NCI-H1105 treated with DMSO at 0.1 percent for 48 hours (cell line): ENCODE measurements at places on chromosomes 5 and 9.

GRCh38 chr5:176796411-176796810 lies 13.9 kb upstream of the UNC5A start:
- DNase-seq: no peak

GRCh38 chr9:124126648-124127646 lies 115.4 kb downstream of the LHX2 start:
- DNase-seq: peak; percentile 17

DNA sequence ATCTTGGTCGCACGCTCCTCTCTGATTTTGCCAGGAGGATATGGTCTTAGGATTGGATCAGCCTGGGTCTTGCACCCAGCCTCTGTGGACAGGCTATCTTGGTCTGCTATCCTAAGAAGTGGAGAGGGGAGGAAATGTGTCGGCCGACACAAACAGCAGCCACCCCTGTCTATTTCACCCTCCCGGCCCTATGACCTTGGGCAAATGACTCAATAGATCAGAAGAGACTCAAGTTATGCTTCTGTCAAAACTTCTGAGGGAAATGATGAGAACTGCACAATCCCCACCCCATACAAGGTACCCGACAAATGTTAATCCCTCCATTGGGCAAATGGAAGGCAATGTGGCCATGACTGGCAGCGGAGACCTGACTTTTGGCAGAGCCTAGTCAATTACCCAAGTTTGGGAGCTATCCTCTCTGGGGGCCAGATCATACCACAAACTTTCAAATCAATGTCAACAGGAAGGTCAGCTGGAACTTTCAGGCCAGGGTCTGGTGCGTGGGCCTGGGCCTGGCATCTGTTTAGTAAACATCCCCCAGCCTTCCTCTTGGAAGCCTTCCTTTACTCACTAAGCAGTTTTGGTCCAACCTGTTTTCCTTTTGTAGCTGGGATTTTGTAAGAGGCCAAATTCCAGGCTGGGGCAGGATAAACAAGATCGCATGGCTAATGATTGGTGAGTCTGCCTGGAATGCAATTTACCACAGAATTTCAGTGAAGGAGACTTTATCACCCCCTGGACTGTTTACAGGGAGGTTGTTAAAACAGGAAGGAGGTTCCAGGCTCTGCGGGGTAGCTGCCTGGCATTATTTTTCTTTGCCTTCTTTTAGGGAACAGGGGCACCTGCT lies 64.2 kb upstream of the CPEB4 start:
- DNase-seq: no peak

- DNase-seq: no peak
These were observed 75.4 kb downstream of the EMB start for GRCh38 chr5:50365426-50366251.

GRCh38 chr9:78828521-78828920 lies 531.6 kb downstream of the PSAT1 start:
- no peak for DNase-seq

DNA sequence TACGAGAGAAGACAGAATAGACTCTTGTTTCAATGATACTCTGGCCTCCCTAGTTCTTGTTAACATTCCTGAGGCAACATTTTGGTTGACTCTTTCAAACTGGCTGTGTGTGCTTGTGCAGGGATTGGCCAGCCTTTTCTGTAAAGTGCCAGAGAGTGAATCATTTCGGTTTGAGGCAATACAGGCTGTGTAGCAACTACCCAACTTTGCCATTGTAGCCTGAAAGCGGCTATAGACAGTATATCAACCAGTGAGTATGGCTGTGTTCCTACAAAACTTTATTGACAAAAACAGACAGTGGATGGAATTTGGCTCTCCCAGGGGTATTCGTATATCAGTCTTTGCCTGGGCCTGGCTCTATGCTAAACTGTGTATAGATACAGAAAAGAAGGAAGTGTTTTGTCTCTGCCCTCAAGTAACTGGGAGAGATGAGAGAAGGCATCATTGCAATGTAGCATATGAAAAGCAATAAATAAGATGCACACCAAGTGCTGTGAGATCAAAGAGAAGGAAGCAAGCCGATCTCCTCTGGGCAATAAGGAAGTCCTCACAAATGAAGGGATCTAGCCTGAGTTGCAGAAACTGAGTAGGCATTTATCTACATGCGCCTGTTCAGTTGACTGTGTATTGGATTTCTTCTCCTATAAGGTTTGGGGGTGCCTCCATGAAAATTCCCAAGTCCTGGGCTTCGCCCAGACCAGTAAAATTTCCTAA lies 568.0 kb upstream of the KLF4 start:
- DNase-seq: no peak

DNA sequence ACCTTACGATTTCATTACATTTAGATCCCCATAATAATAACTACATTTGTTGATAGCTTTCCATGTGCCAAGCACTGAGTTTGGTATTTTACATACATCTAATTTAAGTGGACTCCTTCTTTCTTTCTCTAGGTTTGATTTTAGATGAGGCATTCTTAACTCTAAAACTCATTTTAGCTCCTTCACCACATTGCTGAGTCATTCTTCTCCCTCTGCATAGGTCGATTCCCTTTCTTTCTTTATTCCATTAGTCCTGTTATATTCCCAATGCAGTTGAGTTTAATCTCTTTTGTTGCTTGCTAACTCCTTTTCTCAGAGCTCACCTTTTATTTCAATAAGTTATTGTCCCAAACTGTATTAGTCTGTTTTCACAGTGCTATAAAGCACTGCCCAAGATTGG lies 329.8 kb downstream of the TAF11L14 start:
- DNase-seq: no peak

DNA sequence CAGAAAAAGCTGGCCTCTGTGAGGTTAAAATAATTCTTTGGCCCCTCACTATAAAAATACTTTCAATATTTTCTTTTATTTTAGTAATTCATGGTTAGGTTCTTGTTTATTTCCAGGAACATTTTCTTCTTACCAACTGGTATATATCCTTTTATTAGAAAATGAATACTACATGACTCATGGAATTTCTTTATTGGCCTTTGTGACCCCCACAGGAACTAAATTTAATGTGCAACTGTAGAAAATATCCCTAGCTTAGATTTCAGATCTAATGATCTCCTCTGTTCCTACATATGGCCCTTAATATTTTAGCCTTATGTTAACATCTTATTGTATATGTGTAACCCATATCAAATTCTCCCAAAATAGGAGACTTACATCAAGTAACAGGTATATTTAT lies 429.9 kb downstream of the NR2F1-AS1 start:
- DNase-seq: no peak

GRCh38 chr5:95878417-95879323 lies 56.1 kb upstream of the GLRX start:
- DNase-seq: no peak

- DNase-seq: no peak
These were observed 52.8 kb upstream of the CARTPT start for GRCh38 chr5:71666321-71666720.

GRCh38 chr5:65213921-65214525 lies 267.7 kb downstream of the ADAMTS6 start:
- DNase-seq: no peak

DNA sequence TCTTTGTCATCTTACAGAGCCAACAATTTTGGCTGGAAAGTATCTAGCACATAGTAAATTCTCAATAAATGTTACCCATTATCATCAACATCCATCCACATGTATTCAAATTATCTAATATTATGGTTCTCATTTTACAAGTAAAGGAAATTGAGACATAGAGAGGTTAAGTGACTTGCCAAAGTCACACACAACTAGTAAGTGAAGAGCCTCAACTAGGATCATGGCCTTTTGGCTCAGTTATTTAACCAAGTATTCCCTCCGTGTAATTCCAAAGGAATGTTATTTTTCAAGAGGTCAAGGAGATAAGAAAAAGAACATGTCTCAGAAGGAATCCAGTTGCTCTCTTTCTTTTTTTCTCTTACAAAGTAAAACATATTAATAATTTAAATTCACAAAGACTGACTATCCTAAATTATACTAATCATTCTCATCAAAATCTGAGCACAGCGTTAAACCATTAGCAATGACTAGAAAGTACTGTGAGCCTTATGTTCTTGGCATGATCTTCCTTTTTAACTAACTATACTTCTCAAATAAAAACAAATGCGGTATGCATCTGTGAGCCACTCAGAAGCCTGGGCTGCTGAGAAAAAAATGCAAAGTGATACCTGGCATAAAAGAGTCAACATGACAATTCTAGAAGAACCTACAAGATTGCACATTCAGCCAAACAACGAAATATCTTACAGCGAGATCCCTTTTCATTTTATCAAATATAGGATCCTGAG lies 350.9 kb downstream of the GLIS3 start:
- no peak for DNase-seq

- DNase-seq: peak; percentile 50
These were observed 88.1 kb downstream of the KCNN2 start for GRCh38 chr5:114449860-114450421.

DNA sequence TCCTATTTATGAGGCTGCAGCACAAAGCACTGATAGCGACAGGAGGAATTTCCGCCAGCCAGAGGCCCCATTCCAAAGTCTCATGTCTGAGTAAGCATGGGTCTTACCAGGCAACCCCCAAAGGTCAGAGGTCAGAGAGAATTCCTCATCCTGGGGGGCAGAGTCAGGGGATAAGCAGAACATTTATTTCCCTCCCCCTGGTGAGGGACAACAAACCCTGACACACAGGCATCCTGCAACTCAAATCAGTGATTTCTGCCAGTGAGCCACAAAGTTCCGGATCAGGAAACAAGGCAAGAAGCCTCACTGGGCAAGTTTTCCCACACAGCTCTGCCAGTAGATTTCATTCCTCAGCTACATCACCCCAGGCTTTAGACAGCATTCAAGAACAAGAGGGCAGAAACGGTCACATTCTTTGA lies 37.0 kb downstream of the ADAMTS12 start:
- no peak for DNase-seq

GRCh38 chr5:1167728-1168709 lies 33.4 kb upstream of the SLC6A19 start:
- DNase-seq: peak; percentile 63

- peak; percentile 1 for DNase-seq
These were observed 473.9 kb upstream of the COX7C start for GRCh38 chr5:86143837-86144236.

GRCh38 chr5:23372177-23372576 lies 135.2 kb upstream of the PRDM9 start:
- DNase-seq: no peak

GRCh38 chr9:21828853-21829410 lies 26.5 kb downstream of the MTAP start:
- DNase-seq: no peak

DNA sequence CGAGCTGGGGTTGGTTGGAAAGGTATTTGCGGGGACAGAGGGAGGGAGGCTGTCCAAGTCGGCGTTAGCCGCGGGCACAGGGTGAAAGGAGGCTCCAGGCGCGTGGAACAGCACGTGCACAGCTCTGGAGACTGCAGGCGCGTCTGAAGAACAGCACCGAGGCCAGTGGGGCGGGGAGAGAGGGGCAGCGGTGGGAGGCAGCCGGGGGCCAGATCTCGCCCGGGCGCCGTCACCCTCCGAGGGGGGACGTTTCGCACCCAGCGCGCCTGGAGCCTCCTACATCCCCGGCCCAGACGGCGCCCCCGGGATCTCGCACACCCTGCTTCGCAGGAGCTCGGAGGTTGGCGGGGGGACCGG lies 79.6 kb downstream of the NTNG2 start:
- peak; percentile 45 for DNase-seq

DNA sequence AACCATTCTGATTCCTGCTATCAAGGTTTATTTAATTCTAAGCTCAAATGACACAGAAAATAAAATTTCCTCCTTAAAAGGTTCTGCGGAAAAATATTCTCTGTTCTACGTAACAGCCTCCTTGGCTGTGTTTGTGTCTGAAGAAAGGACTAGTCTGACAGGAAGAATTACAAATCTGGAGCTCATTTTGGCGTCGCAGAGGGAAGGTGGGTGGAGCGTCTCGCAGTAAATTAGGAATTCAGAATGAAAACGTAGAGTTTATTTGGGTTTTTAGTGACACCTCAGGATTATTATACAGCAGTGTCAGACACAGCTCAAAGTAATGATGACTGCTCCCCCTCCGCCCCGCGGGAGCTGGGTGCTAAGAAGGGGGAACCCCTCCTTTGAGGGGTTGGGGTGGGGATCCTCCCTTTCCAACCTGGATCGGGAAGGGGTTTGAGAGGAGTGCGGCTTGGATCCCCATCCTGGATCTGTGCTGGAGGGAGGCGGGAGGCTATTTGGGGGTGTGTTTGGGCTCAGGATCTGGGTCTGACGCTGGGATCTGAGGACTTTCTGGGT lies 933 bp upstream of the TGFBR1 start:
- DNase-seq: no peak

GRCh38 chr5:116799401-116799800 lies 224.8 kb upstream of the SEMA6A start:
- DNase-seq: no peak

GRCh38 chr9:97853844-97854695 lies 1.0 kb downstream of the FOXE1 start:
- DNase-seq: peak; percentile 71

DNA sequence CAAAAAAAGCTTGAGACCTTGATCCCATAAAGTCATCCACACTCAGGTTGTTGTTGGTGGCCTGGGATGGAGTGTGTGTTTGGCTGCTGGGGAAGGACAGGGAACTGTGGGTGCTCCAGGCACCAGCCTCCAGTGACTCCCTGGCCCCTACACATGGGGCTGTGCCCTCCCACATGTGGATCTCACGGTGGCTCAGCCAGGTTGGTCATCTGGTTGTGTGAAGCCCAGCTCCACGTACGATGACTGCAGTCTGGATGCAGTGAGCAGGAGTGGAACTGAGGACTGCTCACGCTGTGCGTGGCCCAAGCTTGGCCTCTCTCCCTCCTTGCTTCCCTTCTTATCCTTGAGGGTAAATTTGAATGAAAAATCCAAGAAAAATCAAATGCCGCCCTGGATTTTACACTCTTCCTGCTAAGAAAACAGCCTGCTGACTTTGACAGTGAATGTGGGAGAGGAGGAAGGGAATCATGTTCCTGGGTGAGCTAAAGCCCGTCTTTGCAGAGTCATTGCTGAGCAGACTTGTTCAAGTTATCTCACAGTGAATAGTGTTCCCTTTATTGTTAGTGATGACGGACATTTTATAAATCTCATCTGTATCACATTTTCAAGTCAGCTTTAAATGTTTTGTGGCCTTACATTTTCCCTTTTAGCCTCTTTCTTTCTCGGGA lies 65.1 kb upstream of the CACNA1B start:
- DNase-seq: no peak

- DNase-seq: no peak
These were observed 395.9 kb upstream of the CDH9 start for GRCh38 chr5:27434335-27434734.

DNA sequence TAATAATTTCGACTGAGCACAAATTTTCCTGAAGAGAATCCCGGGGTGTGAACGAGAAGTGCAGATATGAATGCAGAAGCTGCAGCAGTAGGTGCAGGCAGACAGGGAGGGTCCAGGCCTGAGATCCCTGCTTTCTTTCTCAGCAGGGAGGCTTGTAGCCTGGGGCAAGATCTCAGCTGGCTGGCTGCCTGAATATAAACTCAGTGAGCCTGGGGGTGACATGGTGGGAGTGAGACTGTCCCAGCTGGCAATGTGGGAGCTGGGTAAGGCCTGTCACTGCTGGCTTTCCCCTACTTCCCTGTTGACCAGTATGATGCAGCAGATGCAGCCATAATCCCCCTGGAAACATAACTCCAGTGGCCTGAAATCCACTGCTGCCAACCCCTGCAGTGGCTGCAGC lies 325.2 kb downstream of the CETN3 start:
- DNase-seq: no peak

GRCh38 chr9:21677834-21678233 lies 124.6 kb upstream of the MTAP start:
- no peak for DNase-seq
